ENCODE measurements at places on chromosomes 4 and X.
A peak's percentile ranks its signal among the peaks of the same experiment; 100 is the strongest.

- DNase-seq = peak; percentile 8
Measured at GRCh38 chr4:2263926-2264321, 2.0 kb upstream of the MXD4 start.

- no peak for DNase-seq
Measured at GRCh38 chr4:100165809-100166208, 24.5 kb downstream of the DDIT4L start.

GRCh38 chrX:11462648-11463047, 169.4 kb downstream of the AMELX start:
- no peak for DNase-seq

DNA sequence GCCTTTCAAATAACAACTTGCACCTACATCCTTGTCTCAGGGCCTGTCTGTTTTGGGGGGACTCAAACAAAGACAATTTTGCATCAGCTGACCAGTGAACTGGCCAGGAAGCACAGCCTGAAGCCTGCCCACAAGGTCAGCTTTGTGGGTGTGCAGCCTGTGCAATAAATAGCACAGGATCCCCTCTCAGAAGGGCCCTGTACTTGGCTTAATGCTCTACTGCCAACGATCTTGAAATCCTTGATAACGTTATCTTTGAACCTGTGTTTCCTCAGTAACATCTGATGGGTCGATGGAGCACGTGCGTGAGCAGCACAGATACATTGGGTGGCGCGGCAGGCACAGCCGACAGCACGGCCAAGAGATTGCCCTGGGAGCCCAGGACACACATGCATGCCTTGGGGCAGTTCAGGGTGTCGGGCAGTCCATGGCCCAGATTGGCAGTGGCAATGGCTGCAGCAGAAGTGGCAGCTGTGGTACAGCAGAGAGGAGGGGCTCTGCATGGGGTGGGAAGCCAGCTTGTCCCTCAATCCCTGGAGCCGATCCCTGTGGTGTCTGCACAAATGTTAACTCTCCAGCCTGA, 58.8 kb upstream of the ATP6AP2 start:
- DNase-seq = no peak

DNA sequence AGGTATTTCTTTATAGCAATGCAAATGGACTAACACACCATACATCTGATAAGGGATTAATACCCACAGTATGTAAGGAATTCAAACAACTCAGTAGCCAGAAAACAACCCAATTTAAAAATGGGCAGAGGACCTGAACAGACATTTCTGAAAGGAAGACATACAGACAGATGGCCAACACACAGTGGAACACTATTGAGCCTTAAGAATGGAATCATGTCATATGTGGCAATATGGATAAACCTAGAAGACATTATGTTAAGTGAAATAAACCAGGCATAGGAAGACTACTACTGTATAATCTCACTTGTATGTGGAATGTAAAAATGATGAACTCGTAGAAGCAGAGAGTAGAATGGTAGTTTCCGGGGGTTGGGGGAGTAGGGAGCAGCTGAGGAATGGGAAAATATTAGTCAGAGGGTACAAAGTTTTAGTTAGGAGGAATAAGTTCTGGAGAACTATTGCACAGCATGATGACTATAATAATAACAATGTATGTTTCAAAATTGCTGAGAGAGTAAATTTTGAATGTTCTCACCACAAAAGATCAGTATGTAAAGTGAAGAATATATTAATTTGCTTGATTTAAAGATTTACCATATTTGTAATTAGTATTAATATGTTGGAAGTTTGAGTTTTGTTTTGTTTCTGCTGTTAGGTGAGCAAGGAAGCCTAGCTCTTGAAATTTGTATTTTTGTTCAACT, 25.2 kb downstream of the WDR44 start:
- no peak for DNase-seq
